Stimulated activated CD8-positive, alpha-beta memory T cell treated with anti-CD3 and anti-CD28 coated beads, Interleukin-7, amount 100 ng/mL, for 1 hour (primary cell): ENCODE measurements at places on chromosomes 3 and 15.

DNA sequence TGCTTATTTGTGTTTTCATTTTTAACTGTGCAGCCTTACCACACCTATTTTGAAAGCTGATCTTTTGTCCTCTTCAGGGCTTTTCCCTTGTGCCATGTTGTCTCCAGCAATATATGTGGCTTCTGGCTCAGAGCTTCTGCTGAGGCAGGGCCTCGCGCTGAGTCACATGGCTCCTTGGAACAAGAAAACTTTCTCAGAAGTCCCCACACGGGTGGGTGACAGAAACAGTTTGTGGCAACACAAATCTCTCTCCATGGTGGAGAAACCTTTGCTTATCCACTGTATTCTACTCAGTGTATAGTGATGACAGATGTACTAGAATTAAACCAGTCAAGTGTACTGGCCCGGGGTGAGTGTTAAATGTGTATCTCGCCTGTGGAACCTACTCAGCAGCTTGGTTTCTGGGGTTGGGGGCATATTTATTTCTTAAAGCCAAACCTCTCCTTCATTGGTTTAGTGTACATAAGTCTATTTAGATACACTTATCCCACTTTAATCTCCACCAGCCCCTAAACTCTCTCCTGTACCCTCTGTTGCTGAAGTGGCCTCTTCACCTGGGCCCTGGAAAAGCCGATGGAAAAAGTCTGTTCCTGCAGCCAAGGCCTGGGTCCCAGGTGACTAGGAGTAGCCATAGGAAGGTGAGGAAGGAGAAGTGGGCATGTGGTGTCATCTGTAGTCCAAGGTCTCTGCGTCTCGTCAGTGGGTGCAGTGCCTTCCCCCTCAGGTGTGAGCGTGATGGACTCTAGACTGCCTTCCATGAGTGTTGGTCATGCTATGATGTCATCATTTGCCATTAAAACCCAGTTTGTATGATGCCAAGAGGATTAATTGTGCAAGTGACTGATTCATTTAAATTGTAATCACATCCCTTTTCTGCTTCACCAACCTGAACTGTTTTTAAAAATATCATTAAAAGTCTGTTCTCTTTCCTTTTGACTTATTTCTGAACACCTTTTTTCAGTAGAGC lies 3.2 kb upstream of the FBXL22 start:
- no peak for DNase-seq

DNA sequence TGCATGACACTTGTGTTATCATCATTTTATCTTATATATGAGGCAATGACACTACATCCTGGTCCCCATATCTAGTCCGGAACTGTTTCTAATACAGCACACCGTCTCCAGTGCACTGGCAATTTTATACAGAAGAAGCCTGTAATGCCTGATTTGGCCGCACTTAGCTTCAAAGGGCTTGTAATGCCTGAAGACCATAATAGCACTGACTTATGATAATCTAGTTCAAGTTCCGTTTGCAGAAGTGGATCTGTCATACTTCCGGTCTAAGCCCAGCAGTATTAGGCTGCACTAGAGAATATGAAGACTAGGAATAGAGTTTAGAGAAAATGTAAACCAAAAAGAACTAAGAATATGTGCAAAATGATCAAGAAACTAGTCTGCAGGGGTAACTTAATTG lies 1.3 kb downstream of the BNIP2 start:
- no peak for DNase-seq

DNA sequence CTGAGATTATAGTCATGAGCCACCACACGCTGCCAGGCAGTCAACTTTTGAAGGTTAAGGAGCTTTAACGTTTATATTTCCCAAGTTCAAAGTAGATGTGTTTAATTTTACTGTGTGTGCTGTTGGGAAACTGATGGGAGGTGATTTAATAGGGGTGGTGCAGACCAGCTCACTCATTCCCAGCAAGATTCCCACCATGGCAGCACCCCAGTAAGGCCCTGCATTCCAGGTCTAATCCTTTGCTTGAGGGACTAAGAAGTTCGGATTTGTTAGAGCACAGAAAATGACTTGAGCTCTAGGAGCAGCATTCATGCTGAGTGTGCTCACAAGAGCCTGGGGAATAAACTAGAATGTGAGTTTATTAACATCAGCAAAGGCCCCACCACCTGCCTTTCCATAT lies 25.2 kb downstream of the TSEN2 start:
- DNase-seq, result no peak

DNA sequence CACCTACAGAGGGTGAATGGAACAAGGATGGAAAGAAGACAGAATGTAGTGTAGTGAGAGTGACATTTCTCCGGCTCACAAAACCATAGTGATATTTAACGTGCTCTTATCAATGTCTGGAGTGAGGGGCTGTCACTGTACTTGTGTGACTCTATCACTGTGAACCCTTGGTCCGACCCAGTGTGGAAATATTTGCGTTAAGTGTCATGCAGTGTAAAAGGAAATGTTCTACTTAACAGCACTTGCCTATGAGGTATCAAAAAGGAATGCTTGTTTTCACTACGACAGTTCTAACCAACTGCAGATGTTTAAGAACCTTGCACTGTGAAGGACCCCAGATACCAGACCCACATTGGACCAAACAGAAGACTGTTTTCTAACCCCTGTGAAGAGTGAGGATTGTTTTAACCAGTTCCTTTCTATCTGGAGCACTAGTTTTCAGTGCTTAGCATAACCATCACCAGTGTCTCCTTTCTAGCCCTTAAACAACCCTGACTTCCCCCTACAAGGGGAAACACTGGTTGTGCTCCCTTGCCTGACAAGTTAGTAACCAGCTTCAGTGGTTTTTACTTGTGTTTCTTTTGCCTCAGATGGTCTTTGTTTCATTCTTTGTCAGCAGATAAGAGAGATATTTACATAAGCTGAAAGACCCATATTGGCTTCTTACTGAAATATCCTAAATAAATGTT lies 144.7 kb upstream of the ABHD17C start:
- DNase-seq, result no peak

- no peak for DNase-seq
Observed at GRCh38 chr15:63322541-63322940, 45.1 kb downstream of the APH1B start.

- DNase-seq, result no peak
Observed at GRCh38 chr15:64369078-64369607, 12.1 kb downstream of the PCLAF start.

- DNase-seq, result no peak
Observed at GRCh38 chr3:150105886-150106612, 135.4 kb upstream of the PFN2 start.

GRCh38 chr3:52227117-52227516 lies 1.7 kb upstream of the TLR9 start:
- DNase-seq, result no peak

- DNase-seq, result no peak
Observed at GRCh38 chr3:17155951-17156350, 271.2 kb downstream of the PLCL2 start.

GRCh38 chr15:74594455-74594854 lies 21.2 kb upstream of the CLK3 start:
- DNase-seq, result no peak

DNA sequence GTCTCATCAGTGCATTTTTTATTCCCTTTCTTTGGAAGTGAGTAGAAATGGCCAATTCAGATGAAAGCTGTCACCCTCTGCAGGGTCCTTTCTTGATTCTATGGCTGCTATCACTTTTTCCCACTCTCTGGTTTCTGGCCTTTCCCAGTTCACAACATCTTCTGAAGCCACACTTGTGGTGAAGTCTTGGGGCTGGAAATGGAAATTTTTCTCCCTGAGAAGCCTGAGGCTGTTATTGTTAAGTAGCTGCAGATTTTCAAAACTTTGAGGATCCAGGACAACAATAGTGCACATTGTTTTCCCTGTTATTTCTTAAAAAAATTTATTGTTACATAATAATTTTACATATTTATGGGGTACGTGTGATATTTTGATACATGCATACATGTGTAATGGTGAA lies 250.3 kb upstream of the RASGRP1 start:
- DNase-seq, result no peak

DNA sequence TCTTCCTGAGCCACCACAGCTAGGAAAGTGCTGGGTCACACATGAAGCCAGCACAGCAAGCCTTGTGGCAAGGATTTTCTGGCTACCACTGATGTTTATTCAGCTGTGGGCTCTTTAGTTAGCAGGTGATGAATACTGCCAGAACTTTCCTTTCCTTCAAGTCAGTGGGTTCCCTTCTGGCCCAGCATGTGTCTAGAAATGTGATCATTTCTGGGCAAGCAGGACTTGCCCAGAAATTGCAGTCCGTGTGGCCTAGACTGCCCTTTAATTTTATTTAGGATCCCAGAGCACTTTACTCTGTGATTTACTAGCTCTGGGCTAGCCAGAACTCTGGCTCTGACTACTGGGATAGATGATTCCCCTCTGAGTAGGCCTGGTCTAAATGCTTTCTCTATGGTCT lies 397.5 kb downstream of the ZIC4 start:
- DNase-seq, result no peak

- no peak for DNase-seq
Observed at GRCh38 chr15:100335335-100335999, 6.3 kb downstream of the ADAMTS17 start.
